ENCODE measurements at places on chromosomes 2 and 18.
A peak's percentile ranks its signal among the peaks of the same experiment; 100 is the strongest.

DNA sequence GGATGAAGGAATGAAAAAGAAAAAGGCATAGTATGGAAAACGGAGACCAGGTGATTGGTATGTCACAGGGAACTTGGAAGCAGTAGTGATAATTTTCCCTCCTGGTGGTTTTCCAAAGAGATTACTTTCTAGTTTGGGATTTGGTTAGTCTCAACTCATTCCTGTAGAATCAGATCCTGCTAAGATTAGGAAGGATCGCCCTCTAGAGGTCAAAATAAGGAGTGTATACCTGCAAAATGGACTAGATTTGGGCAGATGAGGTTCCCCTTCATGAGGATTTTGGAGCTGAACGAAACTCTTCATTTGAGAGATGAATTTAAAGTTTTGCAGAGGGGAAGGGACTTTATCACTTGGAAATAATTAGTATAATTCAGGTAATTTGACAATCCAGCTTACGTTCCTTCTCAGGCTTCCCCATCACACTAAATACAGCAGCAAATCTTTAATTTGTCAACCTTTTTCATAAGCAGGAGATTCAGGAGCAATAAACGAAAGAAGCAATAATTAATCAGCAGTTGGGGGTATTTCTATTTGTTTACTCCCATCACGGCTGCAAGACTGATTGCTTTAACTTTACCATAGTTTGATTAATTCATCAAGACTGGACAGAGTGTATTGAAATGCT is 65.2 kb downstream of the CCDC195 start:
- peak; percentile 38 for DNase-seq

DNA sequence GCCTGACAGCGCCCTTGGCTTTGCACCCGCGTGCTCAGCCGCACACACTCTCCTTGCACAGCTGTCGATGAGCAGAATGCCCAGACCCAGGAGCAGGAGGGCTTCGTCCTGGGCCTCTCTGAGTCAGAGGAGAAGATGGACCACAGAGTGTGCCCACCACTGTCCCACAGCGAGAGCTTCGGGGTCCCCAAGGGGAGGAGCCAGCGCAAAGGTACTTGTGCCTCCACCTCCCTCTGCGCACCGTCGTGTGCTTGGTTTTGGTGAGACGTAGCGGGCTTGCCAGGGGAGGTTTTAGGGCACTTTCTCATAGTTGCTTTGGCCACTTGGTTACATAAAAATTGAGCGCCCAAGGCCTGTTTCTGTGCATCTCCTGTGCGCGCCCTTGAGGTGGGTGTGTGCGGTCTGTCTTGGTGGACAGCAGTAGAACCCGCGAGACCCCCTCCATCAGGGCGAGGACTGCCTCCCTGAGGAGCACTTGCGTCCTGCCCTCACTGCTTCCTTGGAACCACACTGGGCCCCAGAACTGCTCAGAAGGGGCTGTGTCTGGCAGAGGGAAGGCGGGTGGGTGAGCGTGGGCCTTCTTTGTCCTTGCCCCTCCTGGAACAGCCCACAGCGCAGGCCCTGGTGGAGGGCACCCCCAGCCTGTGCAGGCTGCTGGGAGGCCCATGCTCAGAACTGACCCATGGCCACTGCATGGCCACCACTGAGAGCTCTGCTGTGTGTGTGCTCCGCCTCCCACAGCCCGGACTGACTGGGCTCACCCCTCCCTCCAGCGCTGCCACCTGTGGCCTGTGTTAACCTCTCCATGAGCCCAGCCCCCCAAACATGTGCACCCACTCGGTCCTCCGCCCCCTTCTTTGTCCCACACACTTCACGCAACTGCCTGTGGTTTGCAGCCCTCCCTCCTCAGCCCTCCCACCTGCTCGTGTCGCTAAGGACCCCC is 95.9 kb downstream of the DGKD start:
- no peak for DNase-seq

DNA sequence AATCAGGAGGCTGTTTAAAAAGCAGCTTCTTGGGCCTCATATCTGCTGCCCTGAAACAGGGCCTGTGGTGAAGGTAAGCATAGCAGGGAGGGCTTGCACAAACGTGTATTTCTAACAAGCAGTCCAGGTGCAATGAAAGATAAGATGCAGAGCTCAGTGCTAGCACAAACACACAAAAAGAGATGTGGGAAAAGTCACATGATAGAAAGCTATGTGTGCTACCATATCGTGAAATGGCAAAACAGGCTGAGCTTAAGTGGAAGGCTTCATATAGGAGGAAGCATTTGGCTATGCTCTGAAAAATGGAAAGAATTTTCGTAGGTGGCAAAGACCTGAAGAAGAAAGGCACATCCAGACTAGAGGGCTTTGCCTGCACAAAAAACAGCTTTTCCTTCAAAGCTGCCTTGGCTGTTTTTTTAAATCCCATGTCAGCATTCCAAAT is 10.2 kb downstream of the RSAD2 start:
- no peak for DNase-seq

DNA sequence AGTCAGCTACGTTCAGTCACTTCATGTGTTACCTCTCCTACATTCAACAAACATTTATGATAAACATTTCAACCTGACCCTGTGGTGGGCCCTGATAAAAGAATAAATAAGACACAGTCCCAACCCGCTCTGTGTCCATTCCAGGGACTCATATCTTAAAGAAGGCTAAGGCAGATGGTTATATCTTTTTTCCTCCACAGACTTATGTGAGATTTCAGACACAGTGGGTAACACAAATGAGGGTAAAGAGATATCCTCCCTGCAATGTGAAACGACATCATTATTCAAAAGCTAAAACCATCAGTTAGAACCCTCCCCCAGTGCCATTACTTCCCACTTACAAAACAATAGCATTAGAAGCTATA is 11.1 kb upstream of the HNRNPLL start:
- no peak for DNase-seq

GRCh38 chr2:11753886-11754699 is 7.7 kb downstream of the LPIN1 start:
- no peak for DNase-seq

GRCh38 chr2:85394976-85395375 is 15.2 kb downstream of the CAPG start:
- DNase-seq = peak; percentile 12

DNA sequence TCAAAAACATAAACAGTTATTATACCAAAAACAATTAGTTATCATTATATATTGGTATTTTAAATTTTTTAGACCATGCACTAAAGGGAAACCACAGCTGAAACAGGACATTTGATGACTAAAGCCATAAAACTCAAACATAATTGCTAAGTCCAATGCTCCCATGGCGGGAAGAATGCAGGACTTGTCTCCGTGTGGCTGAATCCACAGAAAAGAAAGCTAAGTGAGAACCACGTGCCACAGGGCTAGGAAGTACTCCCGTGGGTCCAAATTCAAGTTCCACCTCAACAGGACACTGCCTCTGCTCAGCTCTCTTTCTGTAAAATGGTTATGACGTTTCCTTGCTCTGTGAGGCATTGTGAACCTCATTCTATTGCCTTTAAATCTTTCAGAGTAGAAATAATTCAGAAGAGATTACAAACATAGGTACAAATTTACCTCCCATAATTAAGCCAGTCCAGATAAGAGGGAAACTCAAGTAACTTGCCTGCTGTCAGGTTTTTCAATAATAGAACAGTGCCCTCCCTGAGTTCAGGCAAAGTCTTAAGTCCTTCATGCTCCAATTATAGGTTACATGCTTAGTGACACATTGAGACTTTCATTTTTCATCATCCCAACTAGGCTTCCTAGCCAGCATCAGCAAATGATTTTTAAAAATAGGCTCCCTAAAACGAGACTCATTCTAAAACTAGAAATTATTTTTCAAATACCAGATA is 36.7 kb downstream of the FTCDNL1 start:
- DNase-seq = no peak

DNA sequence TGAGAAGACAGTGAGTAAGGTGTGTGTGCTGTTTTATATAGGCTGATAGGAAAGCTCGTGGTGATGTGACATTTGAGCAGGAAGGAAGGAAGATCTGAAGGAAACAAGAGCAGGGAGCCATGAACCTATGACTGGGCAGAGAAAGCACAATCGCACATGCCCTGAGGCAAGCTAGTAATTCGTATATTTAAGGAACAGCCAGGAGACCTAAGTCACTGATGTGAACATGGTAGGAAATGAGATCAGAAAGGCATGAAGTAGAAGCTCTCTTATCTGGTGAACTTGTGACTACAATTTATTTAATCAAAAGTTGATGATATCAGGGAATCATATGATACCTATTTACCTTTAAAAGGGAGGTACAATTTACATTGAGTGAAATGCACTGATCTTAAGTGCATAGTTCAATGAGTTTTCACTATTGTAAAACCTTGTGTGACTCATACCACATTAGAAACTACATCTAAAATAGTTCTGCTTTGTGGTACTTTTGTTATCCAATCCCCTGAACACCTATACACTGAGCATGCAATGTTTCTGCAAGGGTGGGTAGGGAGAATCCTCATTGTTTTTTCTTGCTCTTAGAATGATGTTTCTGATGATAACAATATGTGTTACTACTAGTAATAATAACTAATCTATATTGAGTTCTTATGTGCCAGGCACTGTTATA is 67.5 kb downstream of the GALNT13 start:
- no peak for DNase-seq

GRCh38 chr2:204900487-204900886 is 355.2 kb downstream of the PARD3B start:
- no peak for DNase-seq

GRCh38 chr2:88563129-88563528 is 64.1 kb downstream of the EIF2AK3 start:
- DNase-seq = no peak

DNA sequence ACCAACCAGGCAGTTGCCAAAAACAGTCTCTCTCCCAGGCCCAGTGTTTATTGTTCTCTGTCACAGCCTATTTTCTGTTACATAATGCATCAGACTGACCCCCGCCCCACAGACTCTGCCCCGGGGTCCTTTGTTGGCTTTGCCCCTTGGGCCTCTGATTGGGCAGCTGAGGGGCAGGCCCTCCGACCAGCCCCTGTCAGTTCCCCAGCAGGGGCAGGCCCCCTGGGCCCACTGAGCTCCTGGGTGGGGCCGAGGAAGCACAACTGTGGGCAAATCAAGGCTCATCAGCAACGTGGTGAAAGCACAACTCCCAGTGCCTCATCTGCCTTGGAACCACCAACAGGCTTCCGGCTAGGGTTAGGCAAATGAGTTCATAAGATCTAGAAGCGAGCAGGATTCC is 160.1 kb upstream of the MYCN start:
- no peak for DNase-seq

DNA sequence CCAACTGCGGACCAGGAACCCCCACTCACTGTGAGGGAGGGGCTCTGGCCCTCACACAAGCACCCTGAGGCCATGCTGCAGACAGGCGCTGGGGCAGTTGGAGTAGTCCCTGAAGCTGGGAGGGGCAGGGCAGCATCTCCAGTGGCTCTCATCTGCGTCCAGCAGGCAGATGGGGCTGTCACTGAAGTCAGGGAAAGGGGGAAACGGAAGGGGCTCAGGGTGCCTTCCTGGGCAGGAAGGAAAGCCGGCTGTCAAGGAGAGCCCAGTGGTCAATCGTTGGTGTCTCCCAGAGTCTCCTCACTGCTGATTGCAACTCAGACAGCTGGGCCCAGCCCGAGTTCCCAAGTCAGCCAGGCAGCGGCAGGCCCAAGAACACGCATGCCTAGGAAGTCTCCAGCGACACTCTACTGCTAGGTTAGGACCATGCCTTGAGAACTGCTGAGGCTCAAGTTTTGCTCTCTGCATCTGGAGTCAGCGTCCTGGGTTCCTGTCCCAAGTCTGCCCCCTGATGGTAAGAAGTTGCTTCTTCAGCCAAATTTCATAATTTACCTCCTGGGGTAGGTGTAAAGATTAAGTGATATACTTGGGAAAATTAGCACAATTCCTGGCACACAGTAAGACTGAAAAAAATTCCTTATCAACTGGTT is 27.4 kb upstream of the NMUR1 start:
- peak; percentile 84 for DNase-seq

DNA sequence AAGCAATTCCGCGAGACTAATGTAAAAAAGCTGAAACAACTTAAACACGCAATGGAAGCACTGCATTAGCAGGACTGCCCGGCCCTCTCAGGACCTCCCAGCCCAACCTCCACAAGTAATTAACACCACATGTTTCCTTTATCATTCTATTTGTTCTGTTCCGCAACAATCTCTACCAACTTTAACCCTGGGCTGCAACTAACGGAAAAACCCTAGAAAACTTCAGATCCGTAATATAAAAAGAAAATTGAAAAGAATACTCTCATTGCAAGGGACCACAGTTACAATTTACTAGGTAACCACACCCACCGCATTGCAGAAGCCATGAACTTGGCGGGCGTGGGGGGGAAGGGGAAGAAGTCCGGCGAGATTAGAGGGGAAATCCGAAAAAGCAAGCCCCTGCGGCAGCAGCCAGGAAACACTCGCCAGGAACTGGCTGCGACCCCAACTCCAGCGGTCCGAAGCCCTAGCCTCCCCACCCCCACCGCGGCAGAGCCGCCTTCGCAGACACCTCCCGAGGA is 1.2 kb downstream of the EPB41L3 start:
- peak; percentile 55 for DNase-seq

DNA sequence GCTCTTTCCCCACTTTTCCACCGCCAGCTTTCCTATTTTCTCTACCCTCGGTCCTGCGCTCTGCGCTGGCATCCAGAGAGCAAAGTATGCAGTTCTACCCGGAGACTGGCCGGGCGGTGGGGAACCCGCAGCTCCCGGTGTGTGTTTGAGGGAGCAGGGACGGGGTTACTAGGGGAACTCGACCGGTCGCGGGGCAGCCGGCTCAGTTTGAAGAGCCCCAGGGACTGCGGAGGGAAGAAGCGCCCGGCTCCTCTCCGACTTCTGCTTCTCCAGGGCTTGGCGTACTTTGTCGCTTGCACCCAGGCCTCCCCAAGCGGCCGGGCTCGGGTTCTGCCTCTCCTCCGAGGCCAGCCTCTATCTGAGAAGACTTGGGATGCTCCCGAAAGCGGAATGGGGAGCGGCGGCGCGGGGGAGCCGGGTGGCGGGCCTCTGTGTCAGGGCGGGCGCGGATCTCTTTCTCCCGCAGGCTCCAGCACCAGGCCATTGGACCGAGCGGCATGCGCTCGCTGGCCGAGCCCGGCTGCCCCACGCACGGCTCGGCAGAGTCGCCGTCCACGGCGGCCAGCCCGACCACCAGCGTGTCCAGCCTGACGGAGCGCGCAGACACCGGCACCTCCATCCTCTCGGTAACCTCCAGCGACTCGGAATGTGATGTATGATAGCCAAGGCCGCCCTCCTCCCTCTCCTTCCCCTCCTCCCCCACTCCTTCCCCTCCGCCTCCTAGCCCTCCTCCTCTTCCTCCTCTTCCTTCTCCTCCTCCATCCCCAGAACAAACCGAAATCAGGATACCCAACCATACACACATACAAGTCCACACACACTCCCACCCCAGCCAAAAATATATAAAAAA is 2.8 kb downstream of the SIX3 start:
- no peak for DNase-seq

DNA sequence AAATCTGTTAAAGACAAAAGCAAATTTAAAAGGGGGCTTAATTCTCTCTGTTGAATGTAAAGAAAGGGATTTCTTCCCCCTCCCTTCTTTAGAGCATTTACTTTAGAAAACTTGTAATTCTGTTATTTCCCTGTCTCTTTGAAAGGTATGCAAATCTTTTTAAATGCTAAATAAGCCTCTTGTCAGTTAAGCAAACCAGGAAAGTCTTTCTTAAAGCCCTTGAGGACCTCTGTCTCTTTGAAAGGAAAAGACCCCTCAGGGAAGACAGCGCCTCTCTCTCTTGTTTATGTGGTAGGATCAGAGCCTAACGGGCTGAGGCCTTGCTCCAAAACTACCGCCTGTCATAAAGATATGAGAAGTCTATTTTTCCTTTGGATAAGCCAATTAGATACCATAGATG is 139.9 kb upstream of the CDH7 start:
- DNase-seq = no peak
